Stimulated activated CD8-positive, alpha-beta memory T cell treated with anti-CD3 and anti-CD28 coated beads, Interleukin-7, amount 100 ng/mL, for 1 hour (primary cell): ENCODE measurements at places on chromosomes 4 and X.

DNA sequence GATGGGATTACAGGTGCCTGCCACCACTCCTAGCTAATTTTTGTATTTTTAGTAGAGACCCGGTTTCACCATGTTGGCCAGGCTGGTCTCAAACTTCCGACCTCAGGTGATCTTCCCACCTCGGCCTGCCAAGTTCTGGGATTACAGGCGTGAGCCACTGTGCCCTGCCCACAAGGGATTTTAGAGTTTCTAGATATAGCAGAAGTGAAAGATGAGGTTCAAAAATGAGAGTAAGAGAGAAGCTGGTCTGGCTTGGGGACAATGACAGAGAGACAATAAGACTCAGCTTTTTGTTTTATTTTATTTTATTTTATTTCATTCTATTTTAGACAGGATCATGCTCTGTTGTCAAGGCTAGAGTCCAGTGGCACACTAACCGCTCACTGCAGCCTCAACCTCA is 30.6 kb downstream of the TRIM61 start:
- DNase-seq = no peak

DNA sequence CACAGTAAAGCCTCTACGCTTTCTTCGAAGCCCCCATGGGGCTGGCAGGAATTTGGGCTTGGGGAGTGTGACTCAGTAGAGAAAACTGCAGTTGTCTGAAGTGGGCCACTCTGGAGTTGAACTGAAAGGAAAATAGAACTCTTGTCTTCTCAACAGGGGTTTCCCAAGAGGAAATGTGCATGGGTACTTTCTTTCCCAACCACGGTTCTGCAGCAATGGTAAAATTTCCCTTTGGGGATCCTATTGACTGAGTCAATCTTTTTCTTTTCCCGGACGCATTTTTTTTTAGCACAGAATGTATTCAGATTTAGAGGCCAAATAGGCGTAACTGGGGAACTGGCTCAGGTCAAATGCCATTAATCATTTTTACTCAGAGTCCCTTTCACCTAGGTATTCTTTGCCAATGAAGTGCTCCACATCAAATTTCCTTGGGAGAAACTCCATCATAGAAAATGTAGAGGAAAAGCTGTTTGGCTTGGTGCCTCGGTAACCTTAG is 269.3 kb downstream of the STIM2 start:
- no peak for DNase-seq

GRCh38 chrX:94400488-94400887 is 726.5 kb downstream of the FAM133A start:
- no peak for DNase-seq

DNA sequence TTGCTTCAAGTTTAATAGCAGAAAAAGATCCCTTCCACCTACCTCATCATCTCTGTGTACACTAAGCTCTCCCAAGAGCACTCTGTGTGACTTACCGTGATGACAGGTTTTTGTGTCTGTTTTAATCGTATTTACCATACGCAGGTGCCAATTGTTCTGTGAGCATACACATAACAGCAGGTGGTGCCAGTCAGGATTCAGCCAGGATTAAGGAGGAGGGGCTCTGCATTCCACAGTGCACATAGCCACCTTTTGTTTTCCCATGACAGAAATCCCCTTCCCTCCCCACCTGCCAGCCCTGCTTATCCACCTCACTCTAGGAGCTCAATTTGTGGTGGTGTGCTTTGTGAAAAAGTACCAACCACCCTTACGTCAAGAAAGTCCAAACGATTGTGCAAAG is 14.8 kb downstream of the ANK2 start:
- DNase-seq = no peak

GRCh38 chr4:155906554-155907247 is 3.2 kb downstream of the TDO2 start:
- no peak for DNase-seq

DNA sequence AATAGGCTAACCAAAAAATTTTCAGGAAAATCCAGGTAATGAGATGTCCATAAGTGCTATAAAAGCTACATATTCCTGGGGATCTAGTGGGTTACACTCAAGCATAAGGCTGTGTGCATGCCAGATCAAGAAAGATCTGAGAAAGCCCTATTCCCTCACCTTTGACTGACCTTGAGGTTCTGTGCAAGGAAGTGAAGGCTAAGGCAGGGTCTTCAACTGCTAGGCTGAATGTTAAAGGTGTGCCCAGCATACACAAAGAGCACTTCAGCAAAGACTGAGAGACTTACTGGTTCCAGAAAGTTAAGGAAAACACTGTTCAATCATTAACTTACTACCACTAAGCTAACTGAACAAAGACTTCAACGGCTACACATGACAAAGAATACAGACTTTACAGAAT is 269.7 kb downstream of the GPC3 start:
- DNase-seq = no peak

DNA sequence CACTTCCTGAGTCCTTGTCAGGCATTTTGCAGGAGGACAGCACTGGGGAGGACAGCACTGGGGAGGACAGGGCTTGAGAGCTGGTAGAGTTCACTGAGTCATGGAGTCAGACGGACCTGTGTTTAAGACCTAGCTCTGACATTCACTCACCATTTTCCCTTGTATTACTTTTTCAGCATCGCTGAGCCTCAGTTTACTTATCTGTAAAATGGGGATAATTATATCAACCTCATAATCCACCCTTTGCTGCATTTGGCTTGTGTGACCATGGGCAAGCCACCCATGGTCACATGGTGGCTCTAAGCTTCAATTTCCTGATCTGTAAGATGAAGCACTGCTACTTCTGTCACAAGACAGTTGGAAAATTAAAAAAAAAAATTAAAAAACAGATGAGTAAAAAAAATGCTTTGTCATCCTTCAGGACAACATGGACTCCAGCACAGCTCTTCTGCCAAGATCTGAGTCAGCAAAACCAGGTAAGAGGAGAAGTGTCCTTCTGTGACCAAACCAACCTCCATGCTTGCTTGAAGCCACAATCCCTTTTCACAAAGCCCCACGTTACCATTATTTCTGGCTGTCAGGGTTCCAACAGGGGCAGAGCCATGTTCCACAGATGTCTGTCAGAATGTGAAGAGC is 275.5 kb downstream of the RAB28 start:
- DNase-seq = no peak

- no peak for DNase-seq
Observed at GRCh38 chrX:23633834-23634580, 33.3 kb upstream of the PRDX4 start.

DNA sequence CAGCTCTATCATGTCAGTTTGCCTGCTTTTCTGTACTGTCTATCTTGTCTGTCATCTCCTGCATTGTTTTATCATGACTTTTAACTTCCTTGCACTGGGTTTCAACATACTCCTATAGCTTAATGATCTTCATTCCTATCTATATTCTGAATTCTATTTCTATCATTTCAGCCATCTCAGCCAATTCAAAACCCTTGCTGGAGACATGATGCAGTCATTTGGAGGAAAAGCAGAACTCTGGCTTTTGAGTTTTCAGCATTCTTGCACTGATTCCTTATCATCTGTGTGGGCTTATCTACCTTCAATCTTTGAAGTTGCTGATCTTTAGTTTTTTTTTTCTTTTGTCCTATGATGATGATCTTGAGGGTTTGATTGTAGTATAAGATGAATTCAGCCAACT is 493.8 kb upstream of the GALNT7 start:
- no peak for DNase-seq

DNA sequence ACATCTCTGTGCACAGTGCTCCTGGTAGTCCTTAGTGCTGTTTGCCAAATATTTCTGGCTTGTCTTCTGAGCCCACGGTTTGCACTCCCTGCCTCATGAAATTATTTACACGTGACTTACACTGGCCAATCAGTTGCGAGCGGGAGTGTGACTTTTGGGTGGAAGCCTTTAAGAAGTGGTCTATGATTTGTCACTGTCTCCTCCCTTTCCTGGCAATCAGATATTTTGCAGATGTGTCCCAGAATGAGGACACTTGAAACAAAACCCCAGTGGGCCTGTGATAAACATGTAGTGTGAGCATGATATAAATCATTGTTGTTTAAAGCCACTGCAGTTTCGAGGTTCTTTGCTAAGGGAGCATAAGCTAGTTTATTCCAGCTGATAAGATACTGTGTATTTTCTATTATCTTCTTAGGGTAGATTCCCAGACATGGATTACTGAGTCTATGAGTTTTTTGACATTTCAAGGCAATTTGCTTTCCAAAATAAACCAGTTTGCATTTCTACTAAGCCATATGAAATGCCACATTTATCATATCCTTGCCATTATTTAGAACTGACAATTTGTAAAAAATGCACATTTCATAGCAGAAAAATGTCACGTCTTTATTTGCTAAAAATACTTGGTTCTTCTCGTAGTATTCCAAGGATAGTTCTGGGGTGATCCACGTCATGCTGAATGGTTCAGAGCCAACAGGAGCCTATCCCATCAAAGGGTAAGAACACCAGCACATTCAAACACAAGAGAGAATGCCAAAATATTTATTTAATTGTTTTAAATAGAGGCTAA is 12.0 kb downstream of the BST1 start:
- no peak for DNase-seq

DNA sequence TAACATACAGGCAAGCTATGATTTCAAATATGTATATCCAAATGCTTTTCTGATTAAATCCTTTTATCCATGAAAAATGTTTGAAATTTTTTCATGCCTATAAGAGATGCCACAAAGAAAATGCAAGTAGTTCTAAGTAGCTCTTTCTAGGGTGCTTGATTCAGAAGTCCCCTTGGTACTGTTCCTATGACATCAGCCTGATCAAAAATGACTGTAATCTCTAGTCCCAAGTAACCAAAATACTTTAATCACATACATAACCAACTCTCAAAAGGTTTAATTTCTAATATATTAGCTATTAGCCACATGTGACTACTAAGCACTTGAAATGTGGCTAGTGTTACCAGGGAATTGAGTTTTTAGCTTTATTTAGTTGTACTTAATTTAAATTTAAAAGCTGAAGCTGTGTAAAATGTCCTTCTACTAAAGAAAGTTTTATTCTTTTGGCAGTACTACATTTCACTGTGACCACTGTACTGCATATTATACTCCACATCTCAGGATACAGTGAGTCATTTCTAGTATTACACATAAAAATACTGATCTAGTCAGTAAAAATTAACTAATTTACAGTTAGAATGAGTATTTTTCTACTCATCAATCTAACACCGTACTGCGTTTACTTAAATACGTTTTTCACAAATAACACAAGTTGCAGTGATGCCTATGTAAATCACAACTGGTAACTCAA is 33.9 kb downstream of the FBXW7 start:
- DNase-seq = no peak

DNA sequence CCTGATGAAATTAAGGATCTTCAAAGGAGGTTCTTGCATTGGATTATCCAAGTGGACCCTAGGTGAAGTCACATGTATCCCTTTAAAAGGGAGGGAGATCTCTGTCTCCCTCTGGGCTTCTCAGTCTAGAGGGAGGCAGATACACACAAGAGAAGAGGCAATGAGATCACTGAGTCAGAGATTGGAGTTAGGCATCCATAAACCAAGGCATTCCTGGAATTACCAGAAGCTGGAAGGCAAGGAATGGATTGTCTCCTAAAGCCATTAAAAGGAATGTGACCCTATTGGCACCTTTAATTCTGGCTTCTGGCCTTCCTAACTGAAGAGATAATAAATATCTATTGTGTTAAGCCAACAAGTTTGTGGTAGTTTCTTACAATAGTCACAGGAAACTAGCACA is 383.2 kb downstream of the PACRGL start:
- DNase-seq = no peak

GRCh38 chr4:141213550-141213991 is 7.1 kb upstream of the ZNF330 start:
- DNase-seq = no peak

- DNase-seq = no peak
Observed at GRCh38 chrX:35868501-35868900, 51.0 kb upstream of the CFAP47 start.

- DNase-seq = no peak
Observed at GRCh38 chr4:70511365-70511764, 7.0 kb upstream of the AMTN start.

- no peak for DNase-seq
Observed at GRCh38 chrX:119682019-119682989, 10.7 kb downstream of the SEPTIN6 start.
